Activated CD8-positive, alpha-beta memory T cell treated with anti-CD3 and anti-CD28 coated beads, Interleukin-2, amount 50 U/mL, for 4 hours (primary cell): ENCODE measurements at places on chromosomes 3 and 15.

- no peak for DNase-seq
Measured at GRCh38 chr3:56135941-56136340, 332.3 kb downstream of the ERC2 start.

DNA sequence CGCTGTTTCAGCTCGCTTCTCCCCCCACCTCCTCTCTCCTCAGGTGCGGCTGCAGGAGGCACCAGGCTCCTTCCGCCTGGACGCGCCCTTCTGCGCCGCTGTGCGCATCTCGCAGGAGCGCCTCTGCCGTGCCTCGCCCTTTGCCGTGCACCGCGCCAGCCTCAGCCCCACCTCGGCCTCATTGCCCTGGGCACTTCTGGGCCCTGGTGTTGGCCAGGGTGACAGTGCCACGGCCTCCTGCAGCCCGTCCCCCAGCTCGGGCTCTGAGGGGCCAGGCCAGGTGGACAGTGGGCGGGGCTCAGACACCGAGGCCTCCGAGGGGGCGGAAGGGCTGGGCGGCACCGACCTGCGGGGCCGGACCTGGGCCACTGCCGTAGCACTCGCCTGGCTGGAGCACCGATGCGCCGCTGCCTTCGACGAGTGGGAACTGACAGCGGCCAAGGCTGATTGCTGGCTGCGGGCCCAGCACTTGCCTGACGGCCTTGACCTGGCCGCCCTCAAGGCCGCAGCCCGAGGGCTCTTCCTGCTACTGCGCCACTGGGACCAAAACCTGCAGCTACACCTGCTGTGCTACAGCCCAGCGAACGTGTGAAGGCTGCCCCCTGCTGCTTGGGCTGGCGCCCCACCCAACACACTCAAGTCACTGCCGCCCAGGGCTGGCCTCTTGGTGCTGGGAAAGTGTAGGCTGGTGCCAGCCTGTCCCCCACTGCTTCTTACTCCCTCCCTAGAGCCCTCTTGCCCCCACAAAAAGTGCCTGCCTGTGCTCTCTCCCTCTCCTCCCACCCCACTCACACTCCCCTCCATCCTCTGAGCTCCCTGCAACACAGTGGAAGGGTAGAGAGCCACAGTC is 7.1 kb downstream of the ALG3 start:
- DNase-seq, result peak; percentile 40

DNA sequence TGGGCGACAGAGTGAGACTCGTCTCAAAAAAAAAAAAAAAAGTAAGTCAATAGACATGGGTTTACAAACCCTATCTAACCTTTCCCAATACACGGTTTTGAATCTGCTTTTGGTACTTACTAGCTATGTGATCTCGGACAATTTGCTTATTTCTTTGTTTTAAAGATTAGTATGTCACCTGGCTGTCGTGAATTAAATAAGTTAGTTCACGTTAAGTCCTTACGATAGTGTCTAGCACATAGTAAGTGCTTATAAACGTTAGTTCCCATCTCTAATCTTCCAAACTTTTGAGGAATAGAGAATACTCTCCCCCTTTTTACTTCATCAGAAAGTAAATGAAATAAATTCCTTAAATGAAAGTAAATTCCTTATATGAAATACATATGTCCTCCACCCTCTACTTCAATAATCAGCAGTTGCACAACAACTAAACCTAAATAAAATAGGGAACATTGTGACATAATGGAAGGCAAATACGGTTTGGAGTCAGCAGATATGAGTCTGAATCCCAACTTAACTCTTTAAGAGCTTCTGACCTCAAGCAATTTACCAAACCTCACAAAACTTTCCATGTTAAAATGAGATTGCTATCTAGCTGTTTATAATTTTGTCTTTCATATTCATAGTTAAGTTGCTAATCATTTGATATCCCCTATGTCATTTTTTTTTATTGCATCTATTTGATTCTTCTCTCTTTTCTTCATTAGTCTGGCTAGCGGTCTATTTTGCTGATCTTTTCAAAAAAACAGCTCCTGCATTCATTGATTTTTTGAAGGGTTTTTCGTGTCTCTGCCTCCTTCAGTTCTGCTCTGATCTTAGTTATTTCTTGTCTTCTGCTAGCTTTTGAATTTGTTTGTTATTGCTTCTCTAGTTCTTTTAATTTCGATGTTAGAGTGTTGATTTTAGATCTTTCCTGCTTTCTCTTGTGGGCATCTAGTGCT is 134.6 kb downstream of the PEAK1 start:
- DNase-seq, result no peak

GRCh38 chr15:29223640-29224039 is 46.0 kb downstream of the NSMCE3 start:
- DNase-seq, result no peak

DNA sequence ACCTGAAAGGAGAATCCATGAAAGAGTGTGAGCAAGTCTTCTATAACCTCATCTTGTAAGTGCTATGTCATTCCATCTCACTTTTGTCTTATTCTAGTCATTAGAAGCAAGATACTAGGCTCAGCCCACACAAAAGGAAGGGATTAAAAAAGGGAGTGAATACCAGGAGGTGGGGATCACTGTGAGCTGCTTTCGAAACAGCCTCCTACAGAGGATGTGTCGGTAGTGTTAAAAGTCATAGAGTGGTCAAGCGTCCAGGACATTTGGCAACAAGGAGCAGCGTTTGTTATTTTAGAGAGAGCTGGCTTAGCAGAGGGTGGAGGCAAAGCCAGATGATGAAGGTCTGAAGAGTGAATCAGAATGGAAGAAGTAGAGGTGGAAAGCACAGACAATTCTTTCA is 11.7 kb upstream of the ZNF148 start:
- DNase-seq, result no peak

DNA sequence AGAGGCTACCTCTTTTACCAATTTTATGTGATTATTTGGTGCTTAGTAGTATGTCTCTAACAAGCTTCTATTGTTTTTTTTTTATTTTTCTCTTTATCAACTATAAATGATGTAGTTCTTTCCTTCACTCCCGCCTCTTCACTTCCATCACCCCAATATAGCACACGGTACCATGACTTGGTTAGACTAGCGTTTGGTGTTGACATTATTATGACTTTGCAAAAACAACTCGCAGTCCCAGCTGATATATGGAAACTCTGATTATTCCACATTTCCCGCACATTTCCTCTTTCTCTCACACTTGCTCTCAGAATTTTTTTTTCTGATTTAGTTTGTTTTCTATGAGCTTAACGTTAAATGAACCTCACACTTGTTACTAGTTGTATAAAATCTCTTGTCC is 162.2 kb downstream of the GREM1 start:
- no peak for DNase-seq

DNA sequence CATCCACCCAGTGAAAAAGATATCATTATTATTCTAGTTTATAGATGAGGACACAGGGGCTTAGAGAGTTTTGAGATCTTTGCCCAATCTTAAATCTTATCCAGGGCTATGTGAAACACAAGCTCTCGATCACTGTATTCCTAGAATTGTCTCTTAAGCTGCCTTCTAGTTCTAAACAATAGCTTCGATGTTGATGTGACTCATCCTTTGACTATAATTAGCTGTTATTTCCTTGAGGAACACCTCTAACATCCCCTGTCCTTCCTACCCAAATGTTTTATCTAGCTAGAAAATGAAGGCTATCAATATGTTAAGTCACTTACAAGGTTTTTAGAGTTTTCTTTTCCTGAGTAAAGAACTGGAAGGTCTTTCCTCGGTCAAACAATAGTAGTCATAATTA is 83.1 kb upstream of the STAC start:
- DNase-seq, result no peak

GRCh38 chr15:74156678-74157411 is 16.7 kb upstream of the ISLR start:
- DNase-seq, result no peak

DNA sequence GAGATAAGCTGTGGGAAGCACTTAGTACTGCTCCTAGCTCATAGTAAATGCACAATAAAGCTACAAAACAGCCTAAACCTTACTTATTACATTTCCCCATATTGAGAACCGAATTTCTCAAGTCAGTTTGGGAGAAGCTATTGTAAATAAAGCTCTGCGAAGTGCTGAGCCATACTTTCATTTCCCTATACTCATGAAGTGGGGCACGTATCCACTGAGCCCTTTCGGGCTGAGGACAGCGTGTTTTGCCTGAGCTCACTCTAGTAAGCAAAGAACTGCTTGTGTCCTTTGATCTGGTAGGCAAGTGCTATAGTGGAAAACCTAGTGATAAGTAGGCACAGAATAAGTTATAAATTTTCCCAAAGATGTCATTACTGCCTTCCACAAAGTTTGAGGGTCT is 165.0 kb downstream of the RSL24D1 start:
- DNase-seq, result no peak

DNA sequence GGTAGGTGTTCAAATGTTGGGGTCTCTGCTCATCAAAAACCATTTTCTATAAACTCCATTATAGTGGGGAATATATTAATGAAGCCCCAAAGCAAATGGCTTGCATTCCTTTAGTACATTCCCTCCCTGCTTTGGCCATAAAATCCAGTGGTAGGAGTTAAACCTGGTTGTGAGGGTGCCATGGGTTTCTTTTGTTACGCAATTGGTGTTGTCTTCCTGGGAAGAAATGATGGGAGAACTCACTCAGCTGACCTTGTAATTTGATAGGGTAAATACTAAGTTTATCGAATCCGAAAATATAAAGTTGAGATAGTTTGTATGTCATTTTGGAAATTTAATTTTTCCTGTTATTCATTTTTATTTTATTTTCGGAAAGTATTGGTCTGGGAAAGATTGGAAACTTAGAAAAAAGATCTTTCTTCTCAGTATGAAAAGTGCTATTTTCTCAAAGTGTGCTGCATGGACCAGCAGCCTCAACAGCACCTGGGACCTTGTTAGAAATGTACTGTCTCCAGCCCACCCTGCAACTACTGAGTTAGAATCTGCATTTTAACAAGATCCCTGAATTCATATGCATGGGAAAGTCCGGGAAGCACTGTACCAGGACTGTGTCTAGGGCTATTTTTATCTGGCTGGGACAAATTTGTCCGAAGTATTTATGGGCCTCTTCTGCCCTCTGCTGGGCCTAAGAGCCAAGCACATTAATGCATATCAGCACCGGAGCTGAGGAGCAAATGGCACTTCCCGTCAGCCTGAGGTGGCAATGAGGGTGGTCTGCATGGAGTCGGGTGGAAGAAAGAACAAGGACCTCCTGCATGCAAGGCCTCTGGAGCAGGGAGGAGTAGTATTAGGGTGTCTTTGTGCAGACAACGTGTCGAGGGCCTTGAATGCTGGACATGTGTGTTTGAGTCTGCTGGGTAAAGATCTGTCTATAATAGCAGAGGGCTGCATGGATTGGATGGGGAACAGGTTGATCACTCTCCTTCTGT is 54.7 kb downstream of the FAM81A start:
- peak; percentile 52 for DNase-seq

DNA sequence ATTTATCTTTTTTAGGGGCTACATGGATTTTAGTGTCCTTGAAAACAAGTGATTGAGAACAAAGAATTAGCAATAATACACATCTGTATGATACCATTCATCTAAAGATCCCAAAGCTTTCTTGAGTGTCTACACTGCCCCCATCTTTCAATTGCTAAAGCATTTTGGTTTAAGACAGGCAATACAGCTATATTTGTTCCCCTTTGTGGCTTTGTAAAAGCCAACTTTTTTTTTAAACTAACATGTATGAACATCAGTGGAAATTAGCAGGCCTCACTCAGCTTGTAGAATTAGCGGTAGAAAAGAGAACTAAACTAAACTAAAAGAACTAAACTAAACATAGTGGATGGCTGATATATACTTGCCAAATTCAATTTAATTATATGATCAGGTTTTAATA is 449.6 kb downstream of the MECOM start:
- DNase-seq, result no peak

DNA sequence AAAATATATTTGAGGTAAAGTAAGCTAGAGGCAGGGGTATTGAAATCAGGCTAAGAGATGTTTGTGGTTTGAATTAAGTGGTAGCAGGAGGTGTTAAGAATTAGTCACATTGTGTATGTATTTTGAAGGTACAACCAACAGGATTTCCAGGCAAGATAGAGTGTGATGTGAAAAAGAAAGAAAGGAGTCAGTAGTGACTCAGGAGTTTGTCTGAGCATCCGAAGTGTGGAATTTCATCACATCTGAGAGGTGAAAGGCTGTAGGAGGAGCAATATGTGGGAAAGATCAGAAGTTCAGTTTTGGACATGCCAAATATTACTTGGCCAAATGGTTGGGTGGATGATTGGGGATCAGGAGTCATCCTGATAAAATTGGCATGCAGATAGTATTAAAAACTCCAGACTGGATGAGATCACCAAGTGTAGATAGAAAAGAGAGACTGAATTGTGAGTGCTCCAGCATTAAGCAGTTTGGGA is 32.1 kb upstream of the EBLN2 start:
- DNase-seq, result no peak

GRCh38 chr3:105647047-105647446 is 221.8 kb downstream of the CBLB start:
- no peak for DNase-seq

DNA sequence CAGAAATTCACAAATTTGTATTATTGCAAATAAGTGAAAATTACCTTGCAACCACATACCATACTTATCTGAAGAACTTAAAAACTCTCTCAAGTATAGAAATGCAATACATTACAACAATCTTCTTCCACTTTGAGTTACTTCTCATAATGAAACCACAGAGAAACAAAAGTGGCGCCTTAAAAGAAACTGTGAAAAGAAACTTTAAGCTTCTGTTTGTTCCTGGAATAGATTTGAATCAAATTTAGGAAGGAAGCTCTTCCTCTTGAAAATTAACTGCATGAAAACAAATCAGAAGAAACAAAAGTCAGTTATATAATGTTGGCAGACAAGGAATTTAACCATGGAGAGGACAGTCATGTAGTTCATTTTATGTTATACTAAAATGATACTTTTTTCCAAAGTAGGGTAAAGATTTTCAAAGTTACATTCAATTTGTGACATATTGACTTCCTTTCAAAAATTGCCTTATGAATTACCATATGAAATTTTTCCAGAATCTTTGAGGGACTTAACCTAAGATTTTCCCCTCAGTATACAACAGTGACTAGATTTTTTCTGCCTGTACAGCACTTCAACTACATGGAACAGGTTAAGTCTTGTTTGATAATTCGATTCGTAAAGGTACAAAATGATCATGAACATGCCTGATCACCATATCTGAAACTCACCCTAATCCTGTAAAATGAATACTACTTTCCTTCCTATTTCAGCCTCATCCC is 57.6 kb upstream of the TNFSF10 start:
- DNase-seq, result no peak

GRCh38 chr3:13053420-13053819 is 19.8 kb downstream of the IQSEC1 start:
- no peak for DNase-seq
